Fibroblast of skin of right quadriceps (primary cell): ENCODE measurements at places on chromosomes 7 and 10.
A peak's percentile ranks its signal among the peaks of the same experiment; 100 is the strongest.

DNA sequence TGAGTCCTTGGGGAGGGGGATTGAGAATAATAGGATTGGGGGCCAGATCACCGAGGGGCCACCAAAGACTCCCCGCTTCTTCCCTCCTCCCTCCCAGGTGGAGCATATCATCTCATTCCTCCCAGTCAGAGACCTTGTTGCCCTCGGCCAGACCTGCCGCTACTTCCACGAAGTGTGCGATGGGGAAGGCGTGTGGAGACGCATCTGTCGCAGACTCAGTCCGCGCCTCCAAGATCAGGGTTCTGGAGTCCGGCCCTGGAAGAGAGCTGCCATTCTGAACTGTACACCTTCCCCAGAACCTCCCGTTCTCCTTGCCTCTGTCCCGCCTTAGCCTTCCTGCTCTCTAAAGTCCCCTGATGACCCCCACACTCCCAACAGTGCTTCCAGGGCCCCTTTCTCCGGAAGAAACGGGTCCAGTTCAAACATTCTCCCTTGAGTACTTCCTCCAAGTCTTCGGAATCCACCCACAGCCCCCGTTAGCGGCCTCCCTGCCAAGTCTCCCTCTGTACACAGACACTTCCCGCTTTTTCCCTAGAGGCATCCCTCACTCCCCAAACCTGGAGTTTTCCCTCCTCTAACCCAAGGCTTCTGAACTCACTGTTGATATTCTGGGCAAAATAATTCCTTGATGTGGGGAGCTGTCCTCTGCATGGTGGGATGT lies 4.1 kb downstream of the FBXO24 start:
- no peak for DNase-seq

DNA sequence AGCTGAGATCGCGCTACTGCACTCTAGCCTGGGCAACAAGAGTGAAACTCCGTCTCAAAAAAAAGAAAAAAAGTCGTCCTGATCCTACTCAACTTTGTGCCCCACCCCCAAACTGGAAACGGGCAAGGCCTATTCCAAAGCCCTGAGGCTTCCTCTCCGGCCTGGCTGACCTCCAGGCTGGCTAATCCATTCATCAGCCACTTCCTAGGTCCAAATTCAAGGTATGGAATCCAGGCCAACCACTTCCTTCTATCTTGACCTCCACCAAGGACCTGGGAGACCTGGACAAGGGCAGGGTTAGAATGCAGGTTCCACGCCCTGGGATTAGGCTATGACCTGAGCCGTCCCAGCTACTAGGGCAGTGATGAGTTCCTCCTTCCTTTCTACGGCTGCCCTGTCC lies 20.4 kb upstream of the EIF4H start:
- DNase-seq, result no peak

- peak; percentile 57 for DNase-seq
Measured at GRCh38 chr10:103238506-103239252, 7.0 kb upstream of the RPEL1 start.

DNA sequence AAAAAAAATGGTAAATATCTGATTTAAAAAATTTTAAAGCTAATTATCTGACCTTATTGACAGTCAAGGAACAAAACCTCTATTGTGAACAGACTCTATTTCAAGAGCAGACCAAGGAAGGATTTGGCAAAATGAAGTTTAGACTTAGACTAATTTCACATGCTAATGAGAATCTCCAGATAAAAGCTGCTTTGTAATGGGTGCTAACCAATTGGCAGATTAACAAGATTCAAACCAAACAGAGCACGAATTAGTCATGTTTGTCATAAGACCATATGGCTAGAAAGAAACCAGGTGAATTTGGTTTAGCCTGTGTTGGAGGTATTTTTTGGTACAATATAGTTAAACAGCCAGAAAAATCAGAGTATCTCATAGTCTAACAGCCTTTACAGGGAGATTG lies 429.1 kb upstream of the NFE2L3 start:
- no peak for DNase-seq

- peak; percentile 97 for DNase-seq
Measured at GRCh38 chr10:35433851-35434426, 97.6 kb downstream of the CCNY start.

DNA sequence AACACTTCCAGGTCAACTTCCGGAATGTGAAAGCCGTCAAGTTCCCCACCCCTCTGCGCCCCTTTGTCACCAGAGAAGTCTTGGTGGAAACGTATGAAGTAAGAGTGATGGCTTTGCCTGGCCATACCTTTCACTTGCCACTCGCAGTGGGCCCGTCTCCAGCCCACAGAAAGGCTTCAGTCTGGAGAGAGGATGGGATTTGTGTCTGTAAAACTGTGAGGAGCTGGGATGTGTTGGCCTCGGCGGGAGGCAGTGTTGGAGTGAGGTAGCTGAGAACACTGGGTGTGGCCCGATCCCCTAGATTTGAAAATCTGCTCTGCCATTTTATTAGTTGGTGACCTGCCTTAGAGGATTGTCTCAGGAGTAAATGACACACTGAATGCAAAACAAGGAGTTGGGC lies 6.4 kb downstream of the ADCK2 start:
- DNase-seq, result no peak

- peak; percentile 71 for DNase-seq
Measured at GRCh38 chr7:67823345-67823744, 826.7 kb downstream of the TYW1 start.

DNA sequence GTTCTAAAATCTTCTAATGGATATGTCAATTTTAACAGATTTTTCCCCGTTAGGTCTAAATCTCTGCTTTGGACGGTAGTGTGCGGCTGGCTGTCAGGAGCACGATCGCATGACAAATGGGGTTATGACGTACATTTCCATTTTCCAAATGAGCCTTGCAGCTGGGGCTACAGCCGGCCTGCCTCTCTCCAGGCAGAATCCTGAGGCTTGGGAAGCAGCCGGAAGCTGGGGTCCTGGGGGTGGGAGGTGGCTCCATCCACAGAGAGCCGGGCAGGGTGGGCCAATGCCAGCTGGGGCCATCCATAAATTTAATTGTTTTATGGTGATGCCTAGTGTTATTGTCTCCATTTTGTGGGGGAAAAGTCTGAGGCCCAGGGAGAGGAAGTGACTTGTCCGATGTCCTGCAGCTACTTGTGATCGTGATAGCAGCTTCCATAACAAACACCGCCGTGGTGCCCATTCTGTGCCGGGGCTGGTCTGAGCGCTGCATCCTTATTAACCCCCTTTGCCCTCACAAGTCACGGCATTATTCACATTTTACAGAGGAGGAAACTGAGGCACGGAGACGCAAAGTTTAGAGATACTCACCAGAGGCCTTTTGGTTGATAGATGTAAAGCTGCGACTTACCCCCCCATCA lies 53.0 kb upstream of the EBF3 start:
- no peak for DNase-seq

DNA sequence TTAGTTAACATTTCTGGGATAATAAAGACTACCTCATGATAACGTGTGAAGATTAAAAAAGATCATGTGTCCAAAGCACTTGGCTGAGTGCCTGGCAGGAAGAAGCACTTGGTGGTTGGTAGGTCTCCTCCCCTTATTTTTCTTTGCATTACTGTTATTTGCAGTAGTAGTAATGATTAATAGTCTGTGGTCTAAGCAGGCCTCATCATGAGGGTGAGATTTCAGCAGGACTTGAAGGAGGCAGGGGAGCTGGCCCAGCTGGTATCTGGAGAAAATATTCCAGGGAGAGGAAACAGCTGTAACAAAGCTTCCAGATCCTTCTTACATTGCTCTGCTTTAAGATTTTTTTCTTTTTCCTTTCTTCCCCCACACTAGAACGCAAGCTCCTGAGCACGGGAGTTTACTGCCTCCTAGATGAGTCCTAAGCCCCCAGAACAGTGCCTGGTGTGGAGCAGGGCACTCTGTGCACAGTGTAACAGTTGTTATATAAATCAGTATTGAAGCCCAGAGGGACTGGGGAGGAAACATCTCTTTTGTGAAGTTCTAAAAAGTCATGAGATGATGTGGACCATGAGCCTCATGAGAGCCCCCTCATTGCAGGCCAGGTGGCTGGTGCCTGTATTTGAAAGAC lies 31.1 kb upstream of the RHEB start:
- DNase-seq, result peak; percentile 86

GRCh38 chr10:33920351-33920750 lies 585.9 kb upstream of the NRP1 start:
- no peak for DNase-seq

- no peak for DNase-seq
Measured at GRCh38 chr7:17298840-17299482, 509 bp downstream of the AHR start.

GRCh38 chr10:98589007-98589406 lies 142.3 kb upstream of the HPS1 start:
- no peak for DNase-seq

DNA sequence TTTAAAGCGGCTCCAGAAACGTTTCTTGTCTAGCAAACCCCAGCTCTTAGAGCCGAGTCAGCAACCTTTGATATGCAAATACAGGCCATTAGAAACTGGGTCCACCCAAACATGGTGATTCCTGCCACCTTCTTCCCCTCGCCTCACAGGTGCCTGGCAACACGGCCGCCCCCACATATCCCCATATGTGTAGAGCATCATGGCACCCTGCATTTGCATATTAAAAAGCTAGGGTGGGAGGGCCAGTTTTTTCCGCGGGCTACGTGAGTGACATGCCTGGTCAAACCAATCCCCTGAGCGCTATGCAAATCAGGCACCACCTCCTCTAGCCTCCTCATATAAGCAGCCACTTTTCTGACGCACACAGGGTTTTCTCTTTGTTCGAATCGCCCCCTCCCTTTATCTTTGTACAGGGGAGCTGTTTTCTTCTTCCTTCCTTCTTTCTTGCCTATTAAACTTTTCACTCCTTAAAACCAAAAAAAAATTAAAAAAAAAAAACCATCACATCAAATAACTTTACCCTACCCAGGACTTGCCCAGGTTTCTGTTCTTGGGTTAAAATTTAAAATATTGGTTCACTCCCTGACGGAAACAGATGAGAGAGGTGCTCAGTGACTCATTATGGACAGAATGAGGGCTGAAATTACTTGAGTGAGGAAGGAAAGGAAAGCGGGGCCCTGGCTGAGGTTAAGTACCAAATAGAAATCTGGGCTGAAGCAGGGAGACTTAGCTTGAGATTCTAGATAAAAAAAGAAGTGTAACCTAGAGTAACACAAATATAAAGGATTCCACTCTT lies 59.8 kb downstream of the COA1 start:
- DNase-seq, result no peak
